ENCODE measurements at places on chromosomes 7 and 10. TPM values are rescaled to one million over a fixed set of nuclear protein-coding genes. Genes with fewer than 3 reads are reported as not detected.

DNA sequence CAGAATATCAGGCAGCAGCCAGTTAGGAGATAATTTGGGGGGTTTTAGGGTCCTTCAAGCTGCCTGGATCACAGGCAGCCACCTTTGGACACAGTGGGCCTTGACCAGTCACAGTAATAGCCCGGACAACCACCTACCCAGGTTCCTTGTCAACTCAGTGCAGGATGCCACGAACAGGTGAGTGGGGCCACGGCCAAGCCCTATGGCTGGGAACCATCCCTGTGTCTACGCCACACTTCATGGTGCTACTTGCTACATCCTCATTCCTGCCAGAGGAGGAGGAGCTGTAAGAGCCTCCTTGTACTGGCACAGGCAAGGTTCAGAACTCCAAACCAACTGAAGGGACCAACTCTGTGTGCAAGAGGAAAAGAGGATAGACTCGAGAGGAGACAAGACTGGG is 19.9 kb downstream of the ITPRIP start:
- no peak for DNase-seq
- H3K4me1 ChIP-seq = no peaks in the 10 kb centered on the region
- peaks cover 6% of the 10 kb centered on the region for H3K36me3 ChIP-seq
- no peak overlapping the region for H3K4me3 ChIP-seq
- peak overlapping the region; percentile 8 for H3K27ac ChIP-seq
- H3K27me3 ChIP-seq = no peaks in the 10 kb centered on the region

ZYX gene
- total RNA-seq = 60.2 TPM

DNA sequence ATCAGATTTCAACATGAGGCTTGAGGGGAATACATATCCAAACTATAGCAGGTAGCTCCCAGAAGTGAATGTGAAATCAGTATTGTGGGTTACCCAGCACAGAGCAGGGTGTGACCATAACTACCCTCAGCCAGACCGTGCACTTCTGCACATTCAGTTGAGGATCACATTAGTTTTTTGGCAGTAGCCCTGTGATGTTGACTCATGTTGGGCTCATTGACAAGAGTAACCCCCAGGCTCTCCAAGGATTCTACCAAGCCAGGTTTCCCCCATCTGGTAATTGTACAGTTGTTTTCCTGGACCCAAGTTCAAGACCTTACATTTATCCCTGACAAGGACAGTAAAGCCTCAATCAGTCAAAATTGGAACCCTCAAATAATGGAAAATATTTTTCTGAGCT is 11.7 kb upstream of the CPA4 start:
- DNase-seq = no peak
- H3K27me3 ChIP-seq = no peaks in the 10 kb centered on the region
- no peak overlapping the region for H3K27ac ChIP-seq
- no peaks in the 10 kb centered on the region for H3K4me1 ChIP-seq

GRCh38 chr10:116353817-116354216 is 29.6 kb downstream of the CCDC172 start:
- no peaks in the 10 kb centered on the region for H3K27me3 ChIP-seq
- no peaks in the 10 kb centered on the region for H3K36me3 ChIP-seq
- no peaks in the 10 kb centered on the region for H3K4me1 ChIP-seq
- no peak overlapping the region for H3K27ac ChIP-seq
- DNase-seq = no peak

GRCh38 chr10:33674986-33675599 is 340.6 kb upstream of the NRP1 start:
- H3K4me3 ChIP-seq = peak overlapping the region; percentile 25
- no peaks in the 10 kb centered on the region for H3K4me1 ChIP-seq
- no peaks in the 10 kb centered on the region for H3K27me3 ChIP-seq
- no peaks in the 10 kb centered on the region for H3K36me3 ChIP-seq
- peak overlapping the region; percentile 55 for H3K27ac ChIP-seq

- peak overlapping the region; percentile 85 for H3K27ac ChIP-seq
- H3K36me3 ChIP-seq = no peaks in the 10 kb centered on the region
- no peak overlapping the region for H3K4me3 ChIP-seq
- no peaks in the 10 kb centered on the region for H3K4me1 ChIP-seq
- no peaks in the 10 kb centered on the region for H3K27me3 ChIP-seq
These were observed 51.9 kb upstream of the CHST15 start for GRCh38 chr10:124145109-124145870.

DNA sequence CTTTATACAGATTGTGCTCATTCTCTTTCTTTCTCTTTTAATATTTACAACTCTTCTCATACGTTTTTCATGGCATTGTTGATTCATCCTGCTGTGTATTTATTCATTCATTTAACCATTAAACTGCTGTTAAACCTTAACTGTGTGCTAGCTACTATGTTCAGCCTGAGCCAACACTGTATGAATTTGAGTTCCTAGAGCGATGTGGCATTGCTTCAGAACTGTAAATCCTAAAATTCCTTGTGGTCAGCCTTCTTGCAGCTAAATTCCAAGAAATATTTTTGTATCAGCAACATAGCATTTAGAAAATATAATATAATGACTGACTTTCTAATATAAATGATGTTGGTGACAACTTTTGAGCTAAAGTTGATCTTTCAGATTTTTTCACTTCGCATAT is 184.7 kb upstream of the FZD1 start:
- H3K27me3 ChIP-seq = no peaks in the 10 kb centered on the region
- H3K4me3 ChIP-seq = no peak overlapping the region
- no peak for DNase-seq
- H3K36me3 ChIP-seq = no peaks in the 10 kb centered on the region
- H3K4me1 ChIP-seq = peaks cover 11% of the 10 kb centered on the region
- no peak overlapping the region for H3K27ac ChIP-seq

DNA sequence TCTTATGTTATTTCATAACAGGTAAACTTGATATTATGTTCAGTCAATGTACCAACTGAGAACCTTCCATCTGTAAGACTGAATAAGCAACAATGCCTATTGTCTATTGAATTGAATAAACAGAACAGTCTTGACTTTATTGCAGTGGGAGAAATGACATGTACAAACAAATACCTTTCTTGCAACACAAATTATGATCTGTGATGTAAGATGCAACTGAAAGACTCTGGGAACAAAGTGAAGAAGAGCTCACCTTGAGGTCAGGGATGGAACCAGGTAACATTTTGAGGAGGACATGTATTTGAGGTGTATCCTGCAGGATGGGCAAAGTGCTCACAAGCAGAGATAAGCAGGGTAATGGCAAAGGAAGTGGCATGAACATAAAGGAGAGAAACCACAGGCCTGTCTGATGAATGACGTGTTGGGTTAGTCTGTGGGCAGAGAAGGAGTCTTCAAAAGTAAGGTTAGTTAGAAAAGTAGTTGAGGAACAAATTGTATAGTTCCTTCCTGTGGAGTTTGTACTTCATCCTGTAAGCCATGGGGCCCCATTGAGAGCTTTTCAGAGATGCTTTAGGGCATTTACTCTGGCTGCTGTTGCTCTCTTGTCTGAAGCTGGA is 9.5 kb downstream of the PNLIPRP3 start:
- H3K4me1 ChIP-seq = no peaks in the 10 kb centered on the region
- H3K27ac ChIP-seq = no peak overlapping the region
- no peaks in the 10 kb centered on the region for H3K27me3 ChIP-seq
- no peak overlapping the region for H3K4me3 ChIP-seq
- H3K36me3 ChIP-seq = no peaks in the 10 kb centered on the region
- no peak for DNase-seq

- DNase-seq = no peak
- no peaks in the 10 kb centered on the region for H3K36me3 ChIP-seq
- no peaks in the 10 kb centered on the region for H3K4me1 ChIP-seq
- no peak overlapping the region for H3K27ac ChIP-seq
- no peaks in the 10 kb centered on the region for H3K27me3 ChIP-seq
These were observed 23.3 kb upstream of the HSPA12A start for GRCh38 chr10:116765648-116766081.

DNA sequence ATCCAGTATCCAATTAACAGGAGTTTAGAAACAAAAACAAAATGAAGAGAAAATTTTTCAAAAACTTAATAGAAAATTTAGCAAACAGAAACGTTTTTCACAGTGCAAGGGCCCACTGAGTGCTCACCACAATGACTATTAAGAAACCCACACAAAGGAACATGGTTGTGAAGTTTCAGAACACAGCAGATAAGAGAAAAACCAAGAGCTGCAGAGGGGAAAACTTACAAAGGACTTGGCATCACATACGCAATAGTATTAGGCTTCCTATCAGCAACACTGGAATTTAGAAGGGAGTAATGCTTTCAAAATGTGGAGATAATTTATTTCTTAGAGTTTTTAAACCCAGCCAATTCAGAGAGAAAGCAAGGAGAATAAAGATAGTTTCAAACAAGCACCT is 1.7 kb upstream of the C7orf25 start:
- no peaks in the 10 kb centered on the region for H3K36me3 ChIP-seq
- H3K4me1 ChIP-seq = no peaks in the 10 kb centered on the region
- peak overlapping the region; percentile 73 for H3K27ac ChIP-seq
- no peak for DNase-seq

GRCh38 chr7:151211155-151211772 is 976 bp upstream of the H2BK1 start:
- H3K27ac ChIP-seq = no peak overlapping the region
- no peaks in the 10 kb centered on the region for H3K4me1 ChIP-seq
- DNase-seq = no peak
- no peaks in the 10 kb centered on the region for H3K36me3 ChIP-seq
- no peaks in the 10 kb centered on the region for H3K27me3 ChIP-seq

DNA sequence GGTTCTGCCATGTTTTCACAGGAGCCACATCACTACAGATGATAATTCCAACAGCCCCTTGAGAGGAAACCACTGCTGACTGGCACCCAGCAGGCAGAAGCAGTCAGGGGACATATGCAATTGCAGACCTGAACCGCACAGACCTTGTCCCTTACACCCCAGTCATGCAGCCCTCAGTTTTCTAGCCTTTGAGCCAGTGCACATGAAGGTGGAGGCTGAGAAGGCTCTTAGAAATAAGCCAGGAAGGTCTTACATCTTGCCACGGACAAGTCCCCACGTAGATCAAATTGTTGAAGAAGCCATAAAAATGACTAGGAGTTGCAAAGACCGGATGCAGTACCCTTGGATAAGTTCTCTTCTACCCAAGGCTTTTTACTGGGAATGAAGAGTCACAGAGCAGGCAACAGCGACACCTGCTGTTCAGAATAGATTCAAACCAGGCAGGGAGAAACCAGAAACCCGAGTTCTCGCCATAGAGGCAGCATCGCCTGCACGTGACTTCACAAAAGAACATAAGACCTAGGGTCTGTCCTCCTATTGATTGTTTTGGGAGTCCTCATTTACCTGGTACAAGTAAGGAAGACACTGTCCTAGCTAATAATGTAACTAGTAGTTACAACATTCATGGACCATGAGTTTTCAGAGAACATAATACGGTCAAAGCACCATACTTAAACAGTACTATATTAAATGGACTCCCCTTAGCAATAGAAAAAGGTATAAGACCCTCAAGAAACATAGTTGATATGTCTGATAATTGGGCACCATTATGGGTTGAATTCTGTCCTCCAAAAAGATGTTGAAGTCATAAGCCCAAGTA is 11.1 kb downstream of the STEAP1B start:
- peak; percentile 60 for DNase-seq
- no peak overlapping the region for H3K4me3 ChIP-seq
- no peak overlapping the region for H3K27ac ChIP-seq
- no peaks in the 10 kb centered on the region for H3K36me3 ChIP-seq
- no peaks in the 10 kb centered on the region for H3K4me1 ChIP-seq

DNA sequence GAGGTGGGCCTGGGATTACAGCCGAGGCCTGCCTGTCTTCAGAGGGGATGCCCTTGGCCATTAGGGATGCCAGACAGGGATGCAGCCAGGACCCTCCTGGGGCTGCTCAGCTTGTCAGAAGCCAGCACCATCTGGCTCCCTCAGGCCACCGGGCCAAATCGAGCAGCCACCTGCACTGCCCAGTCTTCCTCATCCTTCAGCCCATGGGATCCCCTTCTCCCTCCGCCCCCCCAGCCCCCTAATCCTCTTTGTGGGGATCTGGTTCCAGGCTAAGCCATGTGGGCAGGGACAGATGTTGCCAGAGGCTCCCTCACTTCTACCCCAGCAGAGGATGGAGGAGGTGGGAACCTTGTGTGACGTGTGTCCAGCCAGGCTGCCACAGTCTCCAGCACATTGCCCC is 137.4 kb upstream of the PPIF start:
- H3K27me3 ChIP-seq = no peaks in the 10 kb centered on the region
- H3K27ac ChIP-seq = no peak overlapping the region
- no peaks in the 10 kb centered on the region for H3K4me1 ChIP-seq
- no peak for DNase-seq
- no peaks in the 10 kb centered on the region for H3K36me3 ChIP-seq
- H3K4me3 ChIP-seq = no peak overlapping the region

DNA sequence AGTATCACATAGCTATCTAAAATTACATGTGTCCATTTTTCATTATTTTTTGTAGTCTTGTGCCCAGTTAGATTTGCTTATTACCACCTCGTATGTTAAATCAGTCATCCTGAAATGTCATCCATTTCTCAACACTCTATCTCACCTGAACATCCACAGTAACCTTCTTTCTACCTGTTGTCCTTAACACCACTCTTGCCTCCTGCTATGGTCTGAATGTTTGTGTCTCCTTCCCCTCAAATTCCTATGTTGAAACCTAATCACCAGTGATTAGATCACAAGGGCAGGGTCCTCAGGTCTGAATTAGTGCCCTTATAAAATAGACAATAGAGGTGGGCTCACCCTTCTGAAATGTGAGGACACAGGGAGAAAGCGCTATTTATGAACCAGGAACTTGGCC is 80.2 kb upstream of the ASAH2 start:
- no peaks in the 10 kb centered on the region for H3K27me3 ChIP-seq
- no peak overlapping the region for H3K4me3 ChIP-seq
- no peaks in the 10 kb centered on the region for H3K36me3 ChIP-seq
- no peak for DNase-seq
- H3K27ac ChIP-seq = no peak overlapping the region

DNA sequence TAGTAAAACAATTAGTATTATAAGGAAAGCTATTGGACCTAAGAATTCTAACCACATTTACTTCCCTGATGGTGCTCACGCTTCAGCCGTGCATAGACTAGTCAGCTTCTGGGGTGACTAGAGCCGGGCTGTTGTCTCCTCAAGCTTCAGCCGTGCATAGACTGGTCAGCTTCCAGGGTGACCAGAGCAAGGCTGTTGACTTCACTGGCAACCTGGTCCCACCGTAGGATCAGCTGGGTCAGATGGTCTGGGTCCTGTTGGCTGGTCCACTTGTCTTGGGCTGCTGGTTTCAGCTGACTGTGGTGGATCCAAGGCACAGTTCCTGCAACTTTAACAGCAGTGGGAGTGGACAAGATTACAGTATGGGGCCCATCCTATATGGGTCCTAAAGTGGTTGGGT is 99.4 kb downstream of the TRIM24 start:
- no peak overlapping the region for H3K27ac ChIP-seq
- no peaks in the 10 kb centered on the region for H3K27me3 ChIP-seq
- H3K4me1 ChIP-seq = no peaks in the 10 kb centered on the region
- no peak for DNase-seq
- H3K4me3 ChIP-seq = no peak overlapping the region
- H3K36me3 ChIP-seq = peaks cover 15% of the 10 kb centered on the region

DNA sequence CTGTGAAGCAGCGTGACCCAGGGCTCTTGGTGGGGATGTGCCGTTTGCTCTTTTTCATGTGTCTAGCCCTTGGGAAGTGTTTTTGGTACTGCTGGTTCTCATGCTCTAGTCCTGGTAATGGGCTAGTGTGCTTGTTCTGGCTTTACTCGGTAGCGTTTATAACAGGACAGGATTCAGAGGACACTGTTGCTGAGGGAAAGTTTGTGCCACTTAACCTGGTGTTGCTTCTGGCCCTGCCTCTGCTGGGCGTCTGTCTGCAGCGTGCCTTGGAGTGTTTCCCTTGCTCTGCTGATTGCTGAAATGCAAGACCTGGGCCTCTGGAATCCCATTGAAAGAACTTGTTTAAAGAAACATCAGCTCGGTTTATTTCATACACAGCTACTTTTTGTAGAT is 35.0 kb downstream of the INPP5A start:
- H3K4me1 ChIP-seq = peaks cover 14% of the 10 kb centered on the region
- no peaks in the 10 kb centered on the region for H3K36me3 ChIP-seq
- H3K4me3 ChIP-seq = no peak overlapping the region
- DNase-seq = no peak
- H3K27me3 ChIP-seq = no peaks in the 10 kb centered on the region
